ENCODE measurements at places on chromosomes 1 and 21. TPM values are rescaled to one million over a fixed set of nuclear protein-coding genes. Genes with fewer than 3 reads are reported as not detected.

CAPN9 gene
- total RNA-seq: not detected

TCHH gene
- under 0.01 TPM for total RNA-seq

HMGCS2 gene
- not detected for total RNA-seq

BCAN gene
- not detected for total RNA-seq

BTG2 gene
- total RNA-seq: 160 TPM

REN gene
- total RNA-seq: not detected

- peak overlapping the region; percentile 1 for H3K27ac ChIP-seq
- H3K4me1 ChIP-seq: peaks cover 32% of the 10 kb centered on the region
- H3K4me3 ChIP-seq: no peak overlapping the region
- no peaks in the 10 kb centered on the region for H3K36me3 ChIP-seq
- DNase-seq: no peak
Observed at GRCh38 chr1:243264717-243265116, 8.9 kb downstream of the SDCCAG8 start.

DNA sequence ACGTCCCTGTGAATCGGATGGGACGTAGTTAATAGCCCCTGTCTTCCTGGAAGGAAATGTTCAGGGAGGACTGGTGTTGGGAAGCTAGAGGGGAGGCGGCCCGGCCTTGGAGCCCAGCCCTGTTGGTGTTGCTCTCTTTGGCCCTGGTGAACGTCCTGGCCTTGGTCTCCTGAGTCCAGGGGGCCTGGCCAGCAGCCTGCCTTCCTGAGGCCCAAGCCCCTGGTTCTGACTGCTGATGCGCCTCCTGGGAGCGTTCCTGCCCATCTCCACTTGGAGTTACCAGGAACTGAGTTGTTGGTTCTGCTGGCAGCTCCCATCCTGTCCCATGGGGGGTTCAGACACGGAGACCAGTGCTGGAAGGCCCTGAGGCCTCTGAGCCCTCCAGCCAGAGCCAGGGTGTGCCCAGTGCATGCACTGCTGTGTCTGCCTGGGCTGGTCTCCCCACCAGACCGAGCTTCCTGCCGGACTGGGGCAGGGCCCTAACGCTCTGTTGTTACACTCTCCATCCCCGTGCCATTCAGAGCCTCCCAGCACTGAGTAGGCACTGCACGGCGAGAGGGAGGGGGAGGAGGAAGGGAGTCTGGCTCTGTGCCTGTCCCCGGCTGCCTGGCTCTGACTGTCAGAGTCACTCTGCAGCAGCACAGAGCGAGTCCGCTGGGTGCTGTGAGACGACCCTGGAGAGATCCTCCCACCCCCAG is 382.5 kb upstream of the VAMP3 start:
- H3K36me3 ChIP-seq: no peaks in the 10 kb centered on the region
- DNase-seq: no peak
- no peaks in the 10 kb centered on the region for H3K27me3 ChIP-seq
- H3K4me3 ChIP-seq: no peak overlapping the region

GRCh38 chr1:65595724-65596123 is 175.3 kb downstream of the LEPR start:
- no peaks in the 10 kb centered on the region for H3K27me3 ChIP-seq
- no peak for DNase-seq
- no peaks in the 10 kb centered on the region for H3K36me3 ChIP-seq
- H3K4me1 ChIP-seq: no peaks in the 10 kb centered on the region
- no peak overlapping the region for H3K27ac ChIP-seq

GRCh38 chr1:43232482-43232881 is 37.3 kb upstream of the TMEM125 start:
- no peaks in the 10 kb centered on the region for H3K36me3 ChIP-seq
- H3K4me1 ChIP-seq: peaks cover under 1% of the 10 kb centered on the region
- H3K27me3 ChIP-seq: no peaks in the 10 kb centered on the region

- H3K4me1 ChIP-seq: peaks cover 15% of the 10 kb centered on the region
- no peak overlapping the region for H3K27ac ChIP-seq
- no peak overlapping the region for H3K4me3 ChIP-seq
Observed at GRCh38 chr1:16267690-16268180, 30.8 kb upstream of the CPLANE2 start.

- no peaks in the 10 kb centered on the region for H3K36me3 ChIP-seq
Observed at GRCh38 chr1:240199758-240200645, 108.3 kb downstream of the FMN2 start.

- no peaks in the 10 kb centered on the region for H3K27me3 ChIP-seq
- H3K27ac ChIP-seq: no peak overlapping the region
- DNase-seq: no peak
- no peak overlapping the region for H3K4me3 ChIP-seq
- no peaks in the 10 kb centered on the region for H3K36me3 ChIP-seq
- H3K4me1 ChIP-seq: no peaks in the 10 kb centered on the region
Observed at GRCh38 chr1:48294656-48295055, 72.1 kb downstream of the SLC5A9 start.

GRCh38 chr1:209912306-209912705 is 25.7 kb upstream of the SYT14 start:
- H3K27me3 ChIP-seq: no peaks in the 10 kb centered on the region
- H3K4me3 ChIP-seq: no peak overlapping the region
- H3K36me3 ChIP-seq: no peaks in the 10 kb centered on the region
- no peak overlapping the region for H3K27ac ChIP-seq
- H3K4me1 ChIP-seq: no peaks in the 10 kb centered on the region

- no peaks in the 10 kb centered on the region for H3K27me3 ChIP-seq
- DNase-seq: peak; percentile 43
- H3K36me3 ChIP-seq: no peaks in the 10 kb centered on the region
Observed at GRCh38 chr1:7991504-7992440, 30.3 kb downstream of the PARK7 start.

DNA sequence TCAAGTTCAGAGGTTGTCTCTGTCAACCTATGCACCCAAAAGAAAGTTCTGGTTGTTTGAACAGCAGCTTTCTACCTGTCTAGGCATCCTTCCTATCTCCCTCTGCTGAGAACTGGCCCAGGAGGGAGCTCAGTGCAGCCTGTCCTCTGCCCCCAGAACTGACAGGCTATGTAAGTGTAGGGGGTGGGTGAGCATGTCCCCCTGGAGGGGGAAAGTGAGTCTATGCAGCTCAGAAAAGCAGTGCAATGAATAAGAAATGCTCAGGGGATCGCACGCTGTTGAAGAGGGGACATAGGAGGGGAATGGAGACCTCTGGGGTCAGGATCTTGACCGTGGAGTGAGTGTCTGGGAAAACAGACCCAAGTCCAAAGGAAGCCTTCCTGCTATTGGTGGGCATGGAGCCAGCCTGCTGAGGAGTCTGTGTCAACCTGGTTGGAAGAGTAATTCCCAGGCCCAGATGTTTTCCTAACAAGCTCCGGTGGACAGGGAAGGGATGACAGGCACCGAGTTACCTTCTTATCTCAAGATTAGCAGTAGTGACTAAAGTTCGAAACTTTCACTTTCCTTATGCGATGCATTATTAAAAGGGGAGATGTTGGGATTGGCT is 26.1 kb upstream of the FHAD1 start:
- peaks cover 3% of the 10 kb centered on the region for H3K36me3 ChIP-seq
- no peaks in the 10 kb centered on the region for H3K27me3 ChIP-seq
- peaks cover 17% of the 10 kb centered on the region for H3K4me1 ChIP-seq
- no peak overlapping the region for H3K4me3 ChIP-seq
- no peak overlapping the region for H3K27ac ChIP-seq
- DNase-seq: peak; percentile 42

DNA sequence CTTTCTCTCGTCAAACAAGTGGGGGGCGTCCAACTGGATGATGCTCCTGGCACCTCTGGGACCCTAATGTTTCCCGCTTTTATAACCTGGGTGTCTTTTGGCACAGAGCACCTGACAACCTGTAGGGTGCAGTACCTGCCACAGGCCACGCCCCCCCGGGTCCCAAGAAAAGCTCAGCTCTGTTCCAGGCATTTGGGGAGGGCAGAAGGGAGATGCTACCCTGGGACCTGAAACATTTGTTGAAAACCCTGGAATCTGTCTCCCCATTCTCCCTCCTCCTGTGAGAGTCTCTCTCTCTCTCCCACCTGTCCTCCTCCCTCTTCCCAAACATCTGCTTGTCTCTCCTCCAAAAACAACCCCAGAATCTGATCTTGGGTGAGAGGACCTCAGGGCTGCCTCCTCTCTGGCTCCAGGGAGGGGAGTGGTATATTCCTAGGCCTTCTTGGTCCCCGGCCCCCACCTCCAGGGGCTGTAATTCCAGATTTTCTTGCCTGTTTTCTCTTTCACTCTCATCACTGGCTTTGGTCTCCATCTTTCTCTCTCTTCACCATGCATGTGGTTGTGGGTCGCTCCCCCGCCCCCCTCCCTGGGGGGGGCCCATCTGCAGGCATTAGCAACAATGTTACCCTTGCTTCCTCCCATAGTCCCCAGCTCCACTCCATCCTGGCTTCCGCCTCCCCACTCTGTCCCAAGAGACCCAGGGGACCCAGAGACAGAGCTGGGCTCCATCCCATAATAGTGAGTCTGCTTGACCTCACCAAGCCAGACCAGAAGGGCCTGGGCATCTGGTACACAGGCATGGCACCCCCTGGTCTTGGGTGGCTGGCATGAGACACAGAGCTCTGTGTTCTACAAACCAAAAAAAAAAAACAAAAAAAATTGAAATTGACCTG is 4.1 kb downstream of the AHDC1 start:
- no peak overlapping the region for H3K27ac ChIP-seq
- no peaks in the 10 kb centered on the region for H3K27me3 ChIP-seq
- H3K36me3 ChIP-seq: no peaks in the 10 kb centered on the region
- peaks cover 50% of the 10 kb centered on the region for H3K4me1 ChIP-seq
- no peak overlapping the region for H3K4me3 ChIP-seq

Data from body of pancreas (tissue), 4 donors.